ENCODE measurements at places on chromosomes 2 and 18.

- no peak for DNase-seq
These were observed 492.2 kb upstream of the RAB12 start for GRCh38 chr18:8117006-8117371.

GRCh38 chr2:62304429-62305417, 108.8 kb downstream of the B3GNT2 start:
- peak; percentile 75 for DNase-seq

GRCh38 chr2:15307526-15307925, 253.6 kb downstream of the NBAS start:
- no peak for DNase-seq

DNA sequence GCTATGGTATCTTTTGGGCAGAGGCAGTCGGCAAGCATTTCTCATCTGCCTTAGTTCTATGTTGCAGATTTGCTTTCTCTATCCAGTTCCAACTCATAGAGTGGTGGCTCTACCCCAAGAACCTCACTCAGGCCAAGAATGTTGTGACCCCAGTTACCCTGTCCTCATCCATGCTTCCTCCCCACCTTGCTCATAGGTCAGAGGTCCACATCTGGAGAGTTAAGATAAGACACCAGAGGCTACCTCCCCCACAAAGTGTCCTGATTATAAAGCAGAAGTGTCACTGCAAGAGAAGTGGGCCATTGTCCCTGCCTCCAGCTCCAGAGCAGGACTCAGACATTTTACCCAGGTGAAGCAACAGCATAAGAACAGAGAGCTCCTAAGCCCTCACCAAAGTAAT, 276.8 kb upstream of the CHST9 start:
- DNase-seq = no peak

- DNase-seq = peak; percentile 86
These were observed at the start of gene ZNF236 for GRCh38 chr18:76822506-76823160. TSS of gene ZNF236 (plus strand) at chr18:76822557. CDS start at chr18:76822608, 51 bp downstream.

GRCh38 chr2:73908689-73909652, 16.2 kb downstream of the ACTG2 start:
- no peak for DNase-seq

GRCh38 chr18:69447886-69448285, 47.2 kb downstream of the DOK6 start:
- no peak for DNase-seq

GRCh38 chr2:229417176-229417575, 146.1 kb upstream of the PID1 start:
- DNase-seq = no peak

DNA sequence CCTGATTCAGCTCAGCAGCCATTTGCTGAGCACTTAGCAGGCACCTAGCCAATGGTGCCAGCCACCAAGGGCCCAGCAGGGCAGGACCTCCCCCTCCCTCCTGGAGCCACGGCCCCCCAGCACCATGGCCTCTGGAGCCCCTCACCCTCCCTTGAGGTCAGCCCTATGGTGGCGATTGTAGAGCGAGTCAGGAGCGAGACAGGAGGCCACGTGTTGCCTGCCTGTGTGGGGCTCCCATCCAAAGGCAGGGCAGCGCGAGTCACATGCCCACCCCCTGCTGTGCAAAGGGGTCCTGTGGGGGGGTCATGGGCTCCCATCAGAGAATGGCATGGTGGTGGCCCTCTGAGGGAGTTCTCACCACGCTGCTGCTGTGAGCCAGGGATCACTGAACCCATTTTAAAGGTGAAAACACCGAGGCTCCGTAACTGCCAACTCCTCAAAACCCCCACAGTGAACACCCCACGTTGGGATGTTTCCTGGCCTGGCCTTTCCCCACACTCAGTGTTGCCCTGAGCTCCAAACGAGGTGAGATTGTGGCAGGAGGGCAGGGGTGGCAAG, 35.6 kb downstream of the RAMP1 start:
- DNase-seq = no peak

- no peak for DNase-seq
These were observed 2.2 kb upstream of the SERTAD2 start for GRCh38 chr2:64655873-64656272.

DNA sequence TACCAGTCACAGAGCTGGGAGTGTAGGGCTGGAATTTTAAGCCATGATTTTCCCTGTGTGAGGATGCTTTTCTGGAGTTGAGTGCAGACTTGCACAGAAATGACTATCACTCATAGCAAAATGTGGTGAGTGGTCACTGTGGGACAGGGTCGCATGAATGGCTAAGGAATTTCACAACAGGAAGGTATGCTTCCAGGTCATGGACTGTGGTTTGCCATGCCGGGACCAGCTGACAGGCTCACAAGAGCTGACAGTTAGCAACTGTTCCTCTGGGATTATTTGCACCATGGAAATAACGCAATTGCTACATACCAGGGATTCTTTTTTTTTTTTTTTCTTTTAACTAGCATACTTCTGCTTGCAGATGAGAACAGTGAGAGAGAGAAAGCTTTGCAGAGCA, 3.8 kb upstream of the UXS1 start:
- no peak for DNase-seq

DNA sequence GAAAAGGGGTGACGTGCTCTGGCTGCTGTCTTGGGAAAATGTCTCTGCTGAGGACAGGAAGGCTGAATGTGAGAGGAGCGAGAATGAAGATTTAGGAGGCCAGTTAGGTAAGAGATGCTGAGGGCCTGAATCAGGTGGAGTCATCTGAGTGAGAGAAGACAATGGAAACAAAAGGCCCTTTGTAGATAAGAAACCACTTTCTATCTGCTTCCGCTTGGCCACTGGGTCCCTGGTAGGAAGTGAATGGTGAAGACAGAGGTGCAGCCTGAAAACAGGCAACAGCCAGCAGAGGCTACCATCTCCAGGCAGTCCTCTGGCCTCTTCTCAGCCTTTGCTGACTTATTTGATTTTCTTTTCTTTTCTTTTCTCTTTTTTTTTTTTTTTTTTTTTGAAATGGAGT, 374.0 kb upstream of the SLC14A2 start:
- no peak for DNase-seq

DNA sequence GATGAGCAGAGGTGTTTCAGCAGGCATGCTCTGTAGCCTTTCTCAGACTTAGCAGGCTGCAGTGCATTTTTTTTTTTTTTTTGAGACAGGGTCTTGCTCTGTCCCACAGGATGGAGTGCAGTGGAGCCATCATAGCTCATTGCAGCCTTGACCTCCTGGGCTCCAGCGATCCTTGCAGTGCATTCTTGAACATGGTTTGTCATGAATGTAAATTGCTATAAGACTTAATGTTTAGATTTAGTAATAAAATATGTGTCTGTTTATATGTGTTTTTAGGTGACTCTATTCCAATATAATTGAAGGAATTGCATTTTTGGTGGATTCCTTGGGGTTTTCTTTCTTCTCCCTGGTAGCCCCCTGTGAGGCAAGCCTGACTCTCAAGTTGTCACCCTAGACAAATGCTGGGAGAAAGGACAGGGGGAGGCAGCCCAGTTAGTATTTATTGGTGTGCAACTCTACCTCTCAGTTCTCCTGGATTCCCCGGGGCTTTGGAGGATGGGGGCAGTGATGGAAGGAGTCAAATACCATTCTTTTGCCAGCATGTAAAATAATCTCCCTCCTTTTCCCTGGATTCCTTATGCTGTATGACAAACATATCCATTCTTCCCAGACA, 22.7 kb downstream of the LYPD6B start:
- DNase-seq = no peak

- no peak for DNase-seq
These were observed 106.8 kb downstream of the HRH4 start for GRCh38 chr18:24567199-24567598.

- no peak for DNase-seq
These were observed 26.8 kb downstream of the NIFK start for GRCh38 chr2:121709776-121710469.

GRCh38 chr2:40160751-40161218, 291.1 kb downstream of the SLC8A1 start:
- DNase-seq = no peak

DNA sequence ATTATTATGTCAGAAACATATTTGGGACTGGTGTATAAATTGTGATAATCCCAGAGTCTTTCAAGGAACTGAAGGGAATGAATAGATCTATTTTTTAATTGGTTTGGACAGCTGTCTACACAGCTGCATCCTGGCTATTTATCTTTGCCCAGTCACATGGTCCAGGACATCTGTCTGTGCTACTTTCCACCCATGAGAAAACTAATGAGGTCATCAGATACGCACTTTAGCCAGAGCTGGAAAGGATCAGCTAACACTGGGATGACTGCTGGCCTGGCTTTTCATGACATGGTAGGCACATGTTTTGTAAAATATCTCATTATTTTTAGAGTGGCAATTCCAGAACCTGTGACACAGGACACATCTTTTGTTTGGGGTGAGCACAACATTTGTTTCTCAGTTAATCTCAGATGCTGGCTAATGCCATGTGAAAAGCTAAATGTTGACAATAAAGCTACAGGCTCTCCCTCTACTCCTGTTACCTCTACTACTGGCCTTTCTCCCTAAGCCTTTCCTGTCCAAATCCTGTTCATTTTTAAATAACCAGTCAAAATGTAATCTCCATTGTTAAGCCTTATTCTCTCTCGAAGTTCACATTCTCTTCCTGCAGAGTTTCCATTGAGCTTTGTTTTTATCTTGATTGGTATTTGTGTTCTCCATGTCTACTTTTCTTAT, 500.7 kb downstream of the RIT2 start:
- DNase-seq = peak; percentile 39

DNA sequence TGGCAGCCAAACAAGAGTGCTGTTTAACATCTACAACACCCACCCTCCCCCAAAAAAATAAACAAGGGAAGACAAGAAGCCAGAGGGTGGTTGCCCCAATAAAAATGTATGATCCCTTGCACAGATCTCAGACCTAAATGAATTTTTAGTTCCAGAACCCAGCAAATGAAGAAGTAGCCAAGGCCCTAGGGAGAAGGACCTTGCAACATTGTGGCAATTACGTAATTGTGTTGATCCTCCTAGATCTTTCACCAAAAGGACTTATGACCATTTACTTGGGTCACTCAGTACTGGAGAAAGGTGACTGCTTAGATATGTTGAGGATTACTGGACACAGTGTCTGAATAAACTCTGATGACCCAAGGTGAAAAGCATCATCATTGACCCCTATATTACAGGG, 1393.8 kb downstream of the LRP1B start:
- no peak for DNase-seq

GRCh38 chr2:232444409-232445148, 11.4 kb upstream of the ALPI start:
- DNase-seq = peak; percentile 46

DNA sequence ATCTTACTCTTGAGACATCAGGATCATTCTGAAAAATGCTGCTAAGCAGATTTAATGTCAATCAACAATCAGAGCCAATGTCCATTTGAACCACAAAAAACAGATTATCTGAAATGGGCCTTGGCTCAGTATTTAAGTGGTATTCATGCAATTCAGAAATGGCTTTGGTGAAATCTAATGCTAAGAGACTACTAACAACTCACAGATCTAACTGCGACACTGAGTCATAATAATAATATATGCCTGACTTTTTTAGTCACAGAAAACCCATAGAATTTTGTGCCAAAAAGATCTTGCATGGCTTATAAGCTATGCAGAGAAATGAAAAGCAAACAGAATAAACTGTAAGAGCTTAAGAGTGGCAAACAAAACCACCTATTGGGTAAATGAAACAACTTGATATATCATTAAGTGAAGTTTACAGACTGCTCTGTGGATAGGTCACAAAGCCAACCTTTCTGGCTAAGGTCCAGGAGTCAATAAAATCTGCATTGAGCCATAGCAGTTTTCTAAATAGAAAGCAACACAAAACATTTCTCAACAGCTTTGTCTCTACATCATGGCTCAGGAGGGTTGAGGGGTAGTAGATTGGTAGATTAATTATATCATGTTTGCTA, 234.3 kb downstream of the LRATD1 start:
- DNase-seq = no peak

- DNase-seq = no peak
These were observed 4.4 kb downstream of the TBR1 start for GRCh38 chr2:161420406-161421074.

DNA sequence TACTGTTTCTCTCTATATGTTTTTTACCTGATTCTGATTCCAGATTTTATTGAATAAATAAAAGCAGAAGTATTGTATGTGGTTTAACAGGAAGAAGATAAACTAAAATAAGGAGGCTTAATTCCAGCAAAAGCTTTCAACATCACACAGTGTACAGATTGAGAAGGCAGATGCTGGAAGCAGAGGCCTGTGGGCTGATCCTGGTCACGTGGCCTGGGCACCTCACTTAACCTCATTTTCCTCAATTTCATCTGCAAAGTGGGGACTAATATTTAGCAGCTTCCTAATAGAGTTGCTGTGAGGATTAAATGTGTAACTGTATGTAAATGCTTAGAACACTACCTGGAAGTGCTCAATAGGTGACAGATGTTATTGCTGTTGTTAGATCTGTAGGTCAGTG, 58.0 kb downstream of the CDCA7 start:
- DNase-seq = no peak

GRCh38 chr2:143171817-143172216, 42.6 kb downstream of the ARHGAP15 start:
- no peak for DNase-seq

- peak; percentile 56 for DNase-seq
These were observed 915 bp downstream of the CUL3 start for GRCh38 chr2:224584111-224584784.

GRCh38 chr2:26175466-26176278, 2.8 kb downstream of the GAREM2 start:
- no peak for DNase-seq

DNA sequence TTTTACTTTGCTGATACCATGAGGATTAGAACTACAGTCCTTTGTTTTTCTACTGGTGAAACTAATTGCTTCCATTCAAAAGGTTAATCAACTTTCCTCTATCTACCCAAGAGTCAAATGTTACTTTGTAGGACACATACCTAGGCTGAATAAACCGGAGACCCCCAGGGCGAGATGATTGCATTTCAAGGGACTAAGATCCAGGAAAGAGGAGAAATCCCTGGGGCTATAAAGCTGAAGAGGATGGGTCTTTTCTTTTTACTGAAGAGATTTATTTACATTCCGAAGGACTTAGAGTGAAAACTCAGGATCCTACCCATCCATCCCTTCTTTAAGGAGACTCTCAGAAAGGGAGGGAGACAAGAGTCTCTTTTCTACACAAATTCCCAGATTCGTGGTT, 331.9 kb downstream of the CDH19 start:
- no peak for DNase-seq

- DNase-seq = no peak
These were observed 20.1 kb downstream of the TMEM177 start for GRCh38 chr2:119699016-119699606.

DNA sequence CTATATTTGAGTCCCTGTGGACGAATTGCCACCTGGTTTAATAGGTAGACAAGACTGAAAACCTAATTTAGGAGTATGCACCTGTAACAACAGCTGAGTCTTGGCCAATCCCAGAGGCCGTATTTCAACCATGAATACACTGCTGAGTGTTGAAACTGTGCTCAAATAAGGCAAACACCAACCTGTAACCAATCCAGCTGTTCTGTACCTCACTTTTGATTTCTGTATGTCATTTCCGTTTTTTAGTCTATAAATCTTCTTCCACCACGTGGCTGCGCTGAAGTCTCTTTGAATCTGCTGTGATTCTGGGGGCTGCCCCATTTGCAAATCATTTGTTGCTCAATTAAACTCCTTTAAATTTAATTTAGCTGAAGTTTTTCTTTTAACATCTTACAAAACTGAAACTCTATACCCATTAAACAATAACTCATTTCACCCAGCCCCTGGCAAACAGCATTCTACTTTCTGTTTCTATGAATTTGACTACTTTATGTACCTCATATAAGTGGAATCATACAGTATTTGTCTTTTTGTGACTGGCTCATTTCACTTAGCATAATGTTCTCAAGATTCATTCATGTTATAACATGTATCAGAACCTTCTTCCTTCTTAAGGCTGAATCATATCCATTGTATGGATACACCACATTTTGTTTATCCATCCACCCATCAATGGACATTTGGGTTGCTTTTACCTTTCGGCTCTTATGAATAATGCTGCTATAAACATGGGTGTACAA, 7.5 kb upstream of the YPEL5 start:
- no peak for DNase-seq
